Left cardiac atrium (tissue), 4 donors: ENCODE measurements at places on chromosomes 6 and 20. TPM values are rescaled to one million over a fixed set of nuclear protein-coding genes. Genes with fewer than 3 reads are reported as not detected.

The ISM1 gene
- 2.2 TPM for total RNA-seq

The MROH8 gene
- 4.8 TPM for total RNA-seq

The PKIB gene
- not detected for total RNA-seq

The THBS2 gene
- 22.7 TPM for total RNA-seq

The BFSP1 gene
- 0.41 TPM for total RNA-seq

The GJA10 gene
- total RNA-seq = not detected

The TRIM10 gene
- total RNA-seq = not detected

The PPP1R18 gene
- total RNA-seq = 28.0 TPM

The KCNS1 gene
- total RNA-seq = 0.21 TPM

The C20orf96 gene
- total RNA-seq = 7.2 TPM

The CLVS2 gene
- total RNA-seq = not detected

The GPR6 gene
- not detected for total RNA-seq

The SNRPB gene
- total RNA-seq = 79.4 TPM

The ZNF337 gene
- 7.3 TPM for total RNA-seq

The PRICKLE4 gene
- total RNA-seq = 3.1 TPM

The HLA-F gene
- total RNA-seq = 41.8 TPM

The SPDEF gene
- 0.16 TPM for total RNA-seq

The DDX43 gene
- 0.80 TPM for total RNA-seq

The CRIP3 gene
- total RNA-seq = 1.5 TPM

The ZNF391 gene
- 1.9 TPM for total RNA-seq

The NELFE gene
- total RNA-seq = 53.7 TPM

The LEMD2 gene
- 33.7 TPM for total RNA-seq

The TSPO2 gene
- not detected for total RNA-seq

The F13A1 gene
- total RNA-seq = 371 TPM

The FBXO9 gene
- total RNA-seq = 67.7 TPM

The SIGLEC1 gene
- total RNA-seq = 12.4 TPM

The EPB41L2 gene
- 83.3 TPM for total RNA-seq

The TCF15 gene
- total RNA-seq = 10.3 TPM

The SIRPD gene
- not detected for total RNA-seq

The MAPK13 gene
- total RNA-seq = 1.9 TPM

The PDE7B gene
- 10.3 TPM for total RNA-seq

The ADTRP gene
- total RNA-seq = 0.21 TPM

The TOMM34 gene
- total RNA-seq = 10.5 TPM

The NRSN1 gene
- not detected for total RNA-seq

The PPIL6 gene
- 3.0 TPM for total RNA-seq

The GTSF1L gene
- total RNA-seq = not detected

The FGD2 gene
- total RNA-seq = 15.1 TPM

The CDK19 gene
- total RNA-seq = 7.4 TPM

The GPR63 gene
- 0.24 TPM for total RNA-seq

The PLCB1 gene
- total RNA-seq = 27.1 TPM

The SRSF12 gene
- 0.65 TPM for total RNA-seq

The ARFGEF2 gene
- total RNA-seq = 31.8 TPM

The PRDM13 gene
- not detected for total RNA-seq

The KPNA5 gene
- 12.8 TPM for total RNA-seq
